ENCODE measurements at places on chromosomes 13 and 19.
A peak's percentile ranks its signal among the peaks of the same experiment; 100 is the strongest.

DNA sequence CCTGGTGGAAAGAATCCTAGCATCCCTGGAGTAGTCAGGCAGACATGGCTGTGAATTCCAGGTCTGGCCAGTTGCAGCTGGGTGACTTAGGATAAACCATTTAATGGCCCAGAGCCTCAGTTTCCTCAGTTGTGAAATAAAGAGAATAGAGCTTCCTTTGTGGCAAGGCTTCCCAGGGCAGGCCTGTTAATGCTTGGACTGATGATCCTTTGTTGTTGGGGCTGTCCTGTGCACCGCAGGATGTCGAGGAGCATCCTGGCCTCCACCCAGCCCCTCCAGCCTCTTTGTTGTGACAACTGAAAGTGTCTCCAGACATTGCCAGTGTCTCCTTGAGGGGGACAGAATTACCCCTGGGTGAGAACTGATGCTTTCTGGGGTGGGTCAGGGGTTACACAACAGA lies 16.3 kb downstream of the LYL1 start:
- DNase-seq = no peak

- DNase-seq = peak; percentile 57
Measured at GRCh38 chr13:114140906-114141250, 8.5 kb upstream of the RASA3 start.

GRCh38 chr13:75841905-75842304 lies 205.8 kb downstream of the LMO7 start:
- peak; percentile 3 for DNase-seq

DNA sequence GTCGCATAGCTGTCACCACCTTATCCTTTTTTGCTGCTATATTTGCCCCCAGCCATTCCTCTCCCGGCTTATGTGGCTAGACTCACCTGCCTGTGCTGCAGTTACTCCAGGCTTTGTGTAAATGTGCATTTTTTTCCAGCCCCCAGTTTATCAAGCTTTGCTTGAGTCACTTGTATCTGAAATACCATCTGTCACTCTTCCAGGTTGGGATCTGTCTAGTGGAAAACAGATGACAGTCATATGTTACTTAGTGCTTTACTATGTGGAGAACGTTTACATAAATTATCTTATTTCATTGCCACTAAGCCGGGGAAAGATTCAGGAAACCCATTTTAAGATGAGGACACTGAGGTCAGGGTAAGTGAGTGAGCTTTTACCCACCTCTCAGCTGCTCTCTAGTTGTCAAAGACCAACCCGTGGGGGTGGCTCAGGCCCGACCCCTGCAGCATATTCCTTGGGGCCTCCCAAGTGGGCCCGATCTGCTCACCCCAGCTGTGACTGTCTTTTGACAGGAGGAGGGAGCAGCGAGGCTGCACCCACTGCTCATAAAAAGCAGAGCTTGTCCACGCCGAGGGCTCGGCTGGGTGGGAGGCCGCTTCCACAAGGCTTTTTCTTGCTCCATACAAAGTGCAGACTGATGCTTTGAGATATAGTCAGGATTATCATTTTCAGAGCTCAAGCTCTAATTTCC lies 7.2 kb downstream of the GJB2 start:
- DNase-seq = no peak

GRCh38 chr13:99816321-99816720 lies 155.2 kb downstream of the ZIC5 start:
- DNase-seq = no peak

GRCh38 chr19:2084993-2085720 lies 11.0 kb downstream of the MOB3A start:
- peak; percentile 97 for DNase-seq

DNA sequence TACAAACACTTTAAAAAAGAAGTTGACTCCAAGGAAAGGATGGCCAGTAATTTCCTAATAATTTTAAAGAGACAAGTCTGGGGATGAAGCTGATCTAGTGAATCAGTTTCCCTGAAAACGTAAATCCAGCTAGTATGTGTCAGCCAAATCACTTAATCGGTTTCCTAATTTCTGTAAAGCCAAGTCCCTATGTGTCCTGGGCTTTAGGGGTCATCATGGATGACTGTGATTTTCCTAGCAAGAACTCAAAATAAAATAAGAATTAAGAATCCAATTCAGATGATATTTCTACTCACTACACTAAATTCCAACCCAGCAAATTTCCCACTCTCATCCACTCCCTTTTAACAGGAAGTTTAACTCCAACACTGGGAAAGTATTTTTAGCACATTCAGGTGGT lies 35.9 kb downstream of the ELF1 start:
- no peak for DNase-seq

- DNase-seq = no peak
Measured at GRCh38 chr13:91714855-91715254, 316.4 kb downstream of the GPC5 start.

DNA sequence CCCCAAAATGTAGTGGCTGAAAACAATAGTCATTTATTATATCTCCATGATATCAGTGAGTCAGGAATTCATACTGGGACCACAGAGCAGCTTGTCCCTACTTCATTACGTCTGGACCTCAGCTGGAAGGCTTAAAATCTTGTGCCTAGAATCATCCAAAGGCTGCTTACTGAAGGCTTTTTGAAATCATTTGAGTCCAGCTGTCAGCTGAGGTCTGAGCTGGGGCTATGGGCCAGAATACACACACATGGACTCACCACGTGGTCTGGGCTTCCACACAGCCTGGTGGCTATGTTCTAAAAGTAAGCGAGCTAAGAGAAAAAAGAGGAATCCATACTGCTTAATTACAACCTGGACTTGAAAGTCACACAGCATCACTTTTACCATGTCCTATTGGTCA lies 209.2 kb downstream of the KCTD12 start:
- DNase-seq = no peak

DNA sequence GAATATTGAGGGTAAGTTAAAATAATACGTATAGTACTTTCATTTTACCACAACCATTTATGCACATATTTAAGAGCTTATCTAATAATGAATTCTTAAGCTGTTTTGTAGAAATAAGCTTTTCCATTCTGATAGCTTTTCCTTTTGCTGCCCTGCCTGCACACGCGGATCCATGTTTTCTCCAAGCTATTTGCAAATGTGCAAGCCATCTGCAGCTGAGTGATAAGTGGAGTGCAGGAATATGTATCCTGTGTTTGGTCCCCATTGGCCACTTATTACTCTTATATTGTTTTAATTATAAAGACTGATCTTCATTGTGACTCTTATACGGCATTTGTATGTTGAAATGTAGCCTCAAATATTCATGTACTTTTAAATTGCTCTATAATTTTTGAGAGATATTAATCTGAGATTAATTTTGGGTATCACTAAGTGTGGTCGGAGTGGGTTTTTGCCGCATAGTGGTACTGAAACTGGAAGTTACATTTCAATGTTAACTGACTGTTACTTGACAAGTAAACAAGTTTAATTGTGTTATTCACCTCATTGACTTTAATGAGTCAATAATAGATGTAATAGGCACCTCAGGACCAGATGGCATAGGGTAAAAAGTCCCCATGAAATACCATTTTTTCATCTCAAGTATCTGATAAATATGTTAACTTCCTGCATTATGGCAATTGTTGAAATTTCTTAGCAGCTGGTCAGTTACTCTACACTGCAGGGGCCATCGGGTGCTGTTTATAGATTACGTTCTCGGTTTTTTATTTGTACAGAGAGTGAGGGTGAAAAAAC lies 1567.4 kb downstream of the EFNB2 start:
- DNase-seq = no peak

- peak; percentile 10 for DNase-seq
Measured at GRCh38 chr13:27789153-27789494, 3.2 kb upstream of the GSX1 start.

GRCh38 chr13:67146523-67147130 lies 83.5 kb downstream of the PCDH9 start:
- DNase-seq = no peak

- DNase-seq = no peak
Measured at GRCh38 chr13:46586751-46587514, 34.0 kb downstream of the LRCH1 start.

- no peak for DNase-seq
Measured at GRCh38 chr13:23824371-23824770, 64.8 kb downstream of the MIPEP start.

DNA sequence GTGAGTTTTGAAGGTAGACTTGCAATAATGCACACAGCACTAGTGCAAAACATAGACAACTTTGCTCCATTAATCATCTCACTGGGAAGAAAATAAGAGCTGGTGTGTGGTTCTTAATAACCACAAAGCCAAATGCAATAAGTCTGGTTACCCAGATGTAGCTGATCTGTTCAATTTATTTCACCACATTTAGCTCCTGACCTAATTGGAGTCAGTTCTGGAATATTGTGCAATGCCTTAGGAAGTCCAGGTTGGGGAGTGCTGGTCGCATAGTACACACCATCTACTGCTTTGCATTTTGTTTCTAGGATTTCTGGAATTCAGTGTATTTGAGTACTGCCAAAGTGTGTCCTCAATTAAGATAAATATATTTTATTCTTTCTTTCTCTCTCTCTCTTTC lies 483.3 kb upstream of the SPRY2 start:
- no peak for DNase-seq

DNA sequence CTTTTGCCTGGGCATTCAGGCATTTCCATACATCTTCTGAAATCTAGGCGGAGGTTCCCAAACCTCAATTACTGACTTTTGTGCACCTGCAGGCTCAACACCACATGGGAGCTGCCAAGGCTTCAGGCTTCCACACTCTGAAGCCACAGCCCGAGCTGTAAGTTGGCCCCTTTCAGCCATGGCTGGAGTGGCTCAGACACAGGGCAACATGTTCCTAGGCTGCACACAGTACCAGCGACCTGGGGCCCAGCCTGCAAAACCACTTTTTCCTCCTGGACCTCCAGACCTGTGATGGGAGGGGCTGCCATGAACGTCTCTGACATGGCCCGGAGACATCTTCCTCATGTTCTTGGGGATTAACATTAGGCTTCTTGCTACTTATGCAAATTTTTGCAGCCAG lies 1558.2 kb upstream of the PCDH20 start:
- no peak for DNase-seq

DNA sequence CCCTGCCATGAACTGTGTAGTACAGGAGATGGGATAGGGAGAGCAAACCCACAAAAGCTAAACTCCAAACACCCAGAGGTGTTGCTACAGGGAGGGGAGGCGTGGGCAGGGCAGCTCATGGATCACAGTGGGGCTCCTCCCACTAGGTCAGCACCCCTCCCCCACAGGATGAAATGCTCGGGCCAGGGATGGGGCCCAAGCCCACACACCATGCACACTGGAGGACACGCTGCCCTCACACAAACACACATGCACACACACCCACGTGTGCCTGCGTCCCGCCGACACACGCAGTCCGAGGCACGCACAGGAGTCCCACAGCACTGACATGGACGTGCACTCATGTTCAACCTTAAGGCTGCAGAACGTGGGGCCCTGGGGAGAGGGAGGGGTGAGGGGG lies 6.0 kb upstream of the CCNP start:
- no peak for DNase-seq

DNA sequence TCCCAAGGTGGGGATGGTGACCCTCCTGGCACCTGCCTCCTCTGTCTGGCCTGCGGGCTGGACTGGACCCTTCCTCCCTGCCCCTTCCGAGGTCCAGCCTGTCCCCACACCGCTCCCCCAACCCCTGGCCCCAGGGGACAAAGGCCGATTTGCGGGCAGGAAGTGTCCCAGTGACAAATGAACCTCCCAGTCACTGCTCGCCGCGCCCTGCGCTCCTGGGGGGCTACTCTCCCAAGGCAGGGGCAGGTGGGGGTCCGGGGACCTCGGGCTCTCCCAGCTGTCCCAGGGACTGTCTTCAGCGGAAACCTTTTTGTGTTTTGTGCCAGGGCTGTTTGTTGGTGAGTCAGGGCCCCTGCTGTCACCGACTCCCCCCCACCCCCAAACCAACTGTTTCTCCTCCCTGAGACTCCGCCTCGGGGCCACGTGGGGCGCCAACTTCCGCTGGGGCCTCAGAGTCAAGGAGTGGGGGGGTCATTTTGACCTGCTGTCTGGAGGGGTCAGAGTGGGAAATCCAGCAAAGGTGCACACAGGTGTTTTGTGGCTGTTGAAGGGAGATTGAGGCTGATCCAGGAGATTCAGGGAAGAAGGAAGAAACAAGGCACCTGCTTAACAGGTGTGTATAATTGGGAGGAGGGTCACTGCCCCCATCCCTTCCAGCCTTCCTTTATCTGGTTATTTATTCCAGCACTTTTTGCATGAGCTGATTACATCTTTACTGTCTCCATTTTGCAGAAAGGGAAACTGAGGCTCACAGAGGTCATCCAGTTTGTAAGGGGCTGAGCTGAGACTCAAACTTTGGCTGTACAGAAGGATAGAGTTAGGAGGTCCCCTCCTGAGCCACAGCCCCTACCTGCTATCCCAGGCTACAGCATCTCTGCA lies 831 bp downstream of the PGPEP1 start:
- DNase-seq = peak; percentile 63

DNA sequence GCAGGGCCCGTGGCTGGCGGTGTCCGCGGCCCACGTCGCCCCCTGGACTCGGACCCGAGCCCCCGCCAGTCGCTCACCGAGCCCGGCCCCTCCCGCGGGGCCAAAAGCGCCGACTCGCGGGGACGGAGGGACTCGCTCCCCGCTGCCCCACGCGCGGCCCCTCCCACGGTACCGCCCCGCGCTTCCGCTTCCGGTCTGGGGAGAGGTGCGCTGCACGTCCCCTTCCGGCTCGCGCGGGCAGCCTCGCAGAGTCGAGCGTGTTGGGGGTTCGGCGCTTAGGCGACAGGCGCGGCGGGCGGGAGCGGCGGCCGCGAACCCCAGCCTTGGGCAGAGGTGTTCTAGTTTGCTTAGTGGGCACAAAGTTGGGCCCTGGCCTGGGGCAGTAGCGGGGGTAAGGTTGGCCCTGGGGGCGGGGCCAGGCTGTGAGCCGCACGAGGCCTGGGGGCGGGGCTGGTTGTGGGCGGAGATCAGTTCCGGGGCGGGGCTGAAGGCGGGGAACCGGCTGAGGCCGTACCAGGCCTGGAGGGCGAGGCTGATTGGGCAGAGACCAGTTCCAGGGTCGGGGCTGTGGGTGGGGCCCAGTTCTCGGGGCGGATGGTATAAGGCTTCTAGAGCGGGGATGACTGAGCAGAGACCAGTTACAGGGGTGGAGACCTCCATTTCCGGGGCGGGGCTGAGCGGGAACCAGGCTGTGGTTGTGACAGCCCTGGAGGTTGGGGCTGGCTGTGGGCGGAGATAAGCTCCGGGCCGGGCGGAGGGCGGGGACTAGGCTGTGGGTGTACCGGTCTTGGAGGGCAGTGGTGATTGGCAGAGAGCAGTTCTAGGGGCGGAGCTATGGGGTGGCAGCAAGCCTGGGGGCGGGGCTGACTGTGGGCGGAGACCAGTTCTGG lies at the start of the genes MBD3L1 and ZNF558:
Gene MBD3L1 (plus strand): TSS at position 246 of the 890 bp plus-strand sequence. CDS start 10,302 bp downstream, outside the sequence.
Gene ZNF558 (minus strand): TSS at position 173 of the 890 bp plus-strand sequence. CDS start 9,645 bp downstream, outside the sequence.
- peak; percentile 99 for DNase-seq

DNA sequence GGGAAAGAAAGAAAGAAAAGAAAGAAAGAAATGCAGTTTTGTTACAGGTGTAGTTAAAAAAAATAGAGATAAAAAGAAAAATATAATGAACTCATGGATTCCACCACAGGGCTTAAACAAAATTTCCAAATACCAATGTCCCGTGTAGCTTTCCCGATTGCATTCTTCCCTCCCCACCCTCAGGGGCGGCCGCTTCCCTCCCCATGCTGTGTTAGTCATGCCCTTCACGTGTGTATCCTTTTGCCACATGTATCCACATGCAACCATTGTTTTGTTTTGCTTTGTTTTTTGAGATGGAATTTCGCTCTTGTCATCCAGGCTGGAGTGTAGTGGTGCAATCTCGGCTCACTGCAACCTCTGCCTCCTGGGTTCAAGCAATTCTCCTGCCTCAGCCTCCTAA lies 3.6 kb upstream of the KMT5C start:
- no peak for DNase-seq

Measured in CD4-positive, alpha-beta T cell treated with Interleukin-6 at 100 ng/mL for 8 hours (primary cell).